AG20443 (cell line): ENCODE measurements at places on chromosomes 7 and 10.

DNA sequence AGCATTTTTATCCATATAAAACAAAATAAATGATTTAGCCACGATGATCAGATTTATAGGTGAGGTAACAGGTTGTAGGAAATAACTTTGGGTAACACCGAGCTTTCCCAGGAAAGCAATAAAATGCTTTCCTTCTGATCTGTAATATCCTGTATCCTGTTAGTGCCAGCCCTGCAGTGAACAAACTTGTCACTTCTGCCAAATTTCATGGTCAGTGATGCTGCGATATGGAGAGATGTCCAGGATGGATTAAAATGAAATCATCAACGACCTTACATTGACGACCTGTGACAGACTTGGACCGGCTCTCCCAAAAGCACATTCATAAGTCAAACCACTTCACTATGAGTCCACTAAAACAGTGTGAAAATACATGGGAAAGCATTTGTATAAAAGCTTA lies 608.0 kb upstream of the NRP1 start:
- no peak for DNase-seq

DNA sequence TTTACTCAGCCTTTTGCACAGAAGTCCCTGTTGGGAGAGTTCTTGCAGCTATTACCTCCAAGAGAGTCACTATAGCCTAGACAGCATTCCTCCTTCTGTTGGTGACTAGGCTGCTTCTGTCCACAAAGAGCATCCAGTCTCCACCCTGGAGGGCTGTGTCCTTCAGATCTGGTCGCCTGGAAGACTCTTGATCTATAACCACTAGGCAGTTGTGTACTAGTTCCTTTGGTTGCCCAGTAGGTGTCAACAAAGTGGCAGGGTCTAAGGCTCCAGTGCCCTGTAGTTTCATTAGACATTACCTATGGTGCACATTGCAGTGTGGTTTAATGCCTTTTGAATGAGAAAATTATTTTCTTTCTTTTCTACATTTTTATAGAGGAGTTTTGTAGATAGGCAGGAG lies 11.3 kb upstream of the AKR1C2 start:
- DNase-seq, result peak; percentile 16

DNA sequence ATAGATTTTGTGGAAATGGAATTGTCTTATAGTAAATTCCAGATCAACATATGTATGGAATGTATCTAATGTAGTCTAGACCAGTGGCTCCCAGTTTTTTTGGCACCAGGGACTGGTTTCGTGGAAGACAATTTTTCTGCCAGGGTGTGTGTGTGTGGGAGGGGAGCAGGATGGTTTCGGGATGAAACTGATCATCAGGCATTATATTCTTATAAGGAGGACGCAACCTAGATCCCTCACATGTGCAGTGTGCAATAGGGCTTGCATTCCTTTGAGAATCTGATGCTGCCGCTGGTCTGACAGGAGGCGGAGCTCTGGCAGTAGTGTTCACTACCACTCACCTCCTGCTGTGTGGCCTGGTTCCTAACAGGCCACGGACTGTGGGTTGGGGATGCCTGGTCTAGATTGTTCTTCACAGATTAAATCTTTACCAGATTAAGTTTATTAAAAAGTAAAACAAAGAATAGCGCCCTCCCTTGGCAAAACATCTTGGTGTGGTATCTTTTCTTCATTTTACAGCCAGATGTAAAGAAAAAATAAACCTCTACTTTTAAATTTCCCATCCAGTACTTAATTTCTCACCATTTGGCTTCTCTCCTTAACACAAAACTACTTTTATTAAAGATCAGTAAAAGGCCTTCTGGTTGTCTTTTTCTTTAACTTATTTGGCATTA lies 48.4 kb downstream of the SEPTIN7 start:
- DNase-seq, result peak; percentile 6

- no peak for DNase-seq
Observed at GRCh38 chr7:919924-920341, 34.5 kb downstream of the ADAP1 start.

- DNase-seq, result no peak
Observed at GRCh38 chr10:77835669-77836086, 90.9 kb downstream of the DLG5 start.

GRCh38 chr10:123807444-123808035 lies 84.1 kb downstream of the CPXM2 start:
- DNase-seq, result no peak

GRCh38 chr7:140017543-140017942 lies 45.2 kb downstream of the PARP12 start:
- DNase-seq, result no peak

- DNase-seq, result no peak
Observed at GRCh38 chr10:80909254-80909653, 371.6 kb downstream of the SH2D4B start.

- peak; percentile 81 for DNase-seq
Observed at GRCh38 chr10:90968328-90969081, 47.6 kb upstream of the ANKRD1 start.

DNA sequence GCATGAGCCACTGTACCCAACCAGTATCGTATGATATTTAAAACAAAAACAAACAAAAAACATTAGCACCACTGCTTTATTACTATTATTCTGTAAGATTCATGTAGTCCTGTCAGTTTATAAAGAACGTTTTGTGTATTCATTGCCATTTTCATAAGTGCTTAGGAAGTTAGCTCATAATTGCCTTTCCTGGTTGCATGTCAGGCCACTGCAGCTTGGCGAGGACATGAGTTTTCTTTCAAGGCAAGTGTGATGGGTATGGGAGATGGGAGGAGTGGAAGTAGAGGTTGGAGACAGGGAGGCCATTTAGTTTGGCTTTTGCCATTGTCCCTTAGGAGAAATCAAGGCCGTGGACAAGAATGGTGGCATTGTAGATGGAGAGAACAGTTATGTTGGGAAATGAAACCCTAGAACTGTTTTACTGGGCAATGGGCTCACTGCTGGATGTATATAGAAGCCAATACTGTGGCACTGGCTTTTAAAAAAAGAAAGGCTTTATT lies 48.9 kb downstream of the TYW1 start:
- DNase-seq, result no peak

GRCh38 chr7:91551377-91552175 lies 287.3 kb downstream of the FZD1 start:
- DNase-seq, result no peak

- DNase-seq, result no peak
Observed at GRCh38 chr10:55852900-55853299, 508.2 kb downstream of the ZWINT start.

DNA sequence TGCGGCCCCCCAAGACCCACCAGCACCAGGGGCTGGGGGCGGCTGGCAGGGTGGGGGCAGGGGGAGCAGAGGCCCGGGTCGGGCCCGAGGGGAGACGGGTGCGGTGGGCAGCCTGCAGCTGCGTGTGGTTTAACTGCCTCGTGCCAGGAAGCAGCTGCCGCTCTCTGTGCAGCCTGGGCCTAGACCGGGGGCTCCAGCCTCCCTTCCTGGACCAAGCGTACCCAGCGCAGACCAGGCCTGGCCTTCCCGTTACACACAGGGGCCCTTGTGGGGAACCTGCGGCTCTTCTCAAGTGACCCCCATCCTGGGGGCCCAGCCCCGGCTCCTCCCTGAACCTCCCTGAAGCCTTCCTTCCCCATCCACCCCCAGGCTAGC lies 6.6 kb upstream of the INTS1 start:
- no peak for DNase-seq

DNA sequence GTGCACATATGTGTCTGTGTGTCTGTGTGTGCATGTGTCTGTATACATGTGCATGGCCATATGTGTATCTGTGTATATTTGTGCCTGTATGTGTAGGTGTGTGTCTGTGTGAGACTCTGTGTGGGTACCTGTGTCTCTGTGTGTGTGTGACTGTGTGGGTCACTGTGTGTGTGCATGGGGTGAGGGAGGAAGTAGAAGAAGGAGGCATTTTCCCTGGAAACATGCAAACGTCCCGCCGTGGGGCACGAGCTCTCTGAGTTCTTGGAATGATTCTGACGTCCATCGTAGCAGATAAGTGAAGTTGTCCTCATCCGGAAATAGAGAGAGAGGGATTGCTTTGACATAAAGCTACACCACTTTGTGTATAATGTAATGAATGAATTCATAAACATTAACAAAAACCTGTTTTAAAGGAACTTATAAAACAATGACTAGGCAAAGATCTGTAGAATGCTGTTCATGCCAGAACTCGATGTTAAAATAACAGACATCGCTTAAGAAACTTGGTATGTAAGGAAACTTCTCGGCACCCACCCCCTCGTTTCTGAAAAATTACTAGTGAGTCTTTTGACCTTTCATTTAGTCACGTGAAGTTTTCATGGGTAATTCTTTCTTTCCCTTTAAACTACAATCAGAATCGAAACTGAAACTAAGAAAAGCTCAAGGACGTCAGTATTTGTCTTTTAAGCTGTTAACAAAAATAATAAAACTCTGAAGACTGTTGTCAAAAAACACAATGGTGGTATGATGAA lies 43.6 kb upstream of the KLF6 start:
- peak; percentile 47 for DNase-seq

DNA sequence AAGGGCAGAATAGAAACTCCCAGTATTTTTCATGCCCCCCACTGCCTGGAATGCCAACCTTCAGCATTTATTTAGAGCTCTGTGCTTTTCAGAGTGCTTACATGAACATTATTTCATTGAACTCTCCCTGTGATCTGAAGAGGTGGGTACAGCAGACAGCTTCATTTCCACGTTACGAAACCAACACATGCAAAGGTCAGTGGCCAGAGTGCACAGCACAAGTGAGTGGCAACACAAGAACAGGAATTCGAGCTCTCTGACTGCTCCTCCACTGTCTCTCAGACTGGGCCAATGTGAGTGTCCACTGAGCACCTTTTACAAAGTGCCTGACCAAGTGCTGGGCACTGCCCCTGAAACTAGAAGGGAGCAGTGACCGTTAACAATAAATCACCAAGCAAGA lies 162.9 kb downstream of the GLI3 start:
- no peak for DNase-seq

GRCh38 chr7:116512520-116513188 lies 12.2 kb upstream of the CAV1 start:
- peak; percentile 27 for DNase-seq

- DNase-seq, result peak; percentile 76
Observed at GRCh38 chr7:42677751-42678699, 233.8 kb downstream of the C7orf25 start.

DNA sequence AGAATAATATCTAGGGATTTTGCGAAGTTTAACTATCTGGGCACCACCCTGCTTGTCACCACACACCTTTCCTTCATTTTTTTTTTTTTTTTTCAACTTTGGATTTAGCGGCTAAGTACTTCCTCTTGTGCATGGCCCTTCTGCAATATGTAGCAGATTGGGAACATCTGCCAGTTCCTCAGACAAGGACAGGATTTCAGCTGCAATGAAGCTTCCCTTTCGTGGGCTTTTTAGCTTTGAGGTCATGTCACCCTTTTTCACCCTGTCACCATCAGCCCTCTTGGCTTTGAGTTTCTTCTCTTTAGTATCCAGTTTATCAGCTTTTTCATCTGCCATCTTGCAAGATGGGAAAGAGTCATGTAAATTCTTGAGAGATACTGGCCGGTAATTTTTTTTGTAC lies 81.6 kb upstream of the ETV1 start:
- no peak for DNase-seq

DNA sequence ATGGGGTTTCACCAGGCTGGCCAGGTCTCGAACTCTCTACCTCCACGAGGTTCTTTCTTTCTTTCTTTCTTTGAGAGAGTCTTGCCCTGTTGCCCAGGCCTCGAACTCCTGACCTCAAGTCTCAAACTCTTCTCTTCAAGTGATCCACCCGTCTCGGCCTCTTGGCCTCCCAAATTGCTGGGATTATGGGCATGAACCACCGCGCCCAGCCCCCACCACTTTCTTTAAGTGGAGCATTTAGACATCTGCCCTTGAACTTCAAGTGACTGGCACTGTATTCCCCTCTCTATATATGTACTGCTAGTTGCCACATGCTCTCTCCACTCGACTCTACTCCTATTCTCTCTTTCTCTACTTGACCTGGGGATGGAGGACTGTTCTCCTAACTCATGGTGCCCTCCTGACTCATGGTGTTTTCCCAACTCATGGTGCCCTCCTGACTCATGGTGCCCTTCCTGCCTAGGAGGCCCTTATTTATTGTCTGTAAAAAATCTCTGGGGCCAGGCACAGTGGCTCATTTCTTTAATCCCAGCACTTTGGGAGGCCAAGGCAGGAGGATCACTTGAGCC lies 19.3 kb upstream of the ACHE start:
- no peak for DNase-seq
